ENCODE measurements at places on chromosomes 12 and 14. TPM values are rescaled to one million over a fixed set of nuclear protein-coding genes. Genes with fewer than 3 reads are reported as not detected.

GRCh38 chr14:105882626-105883025 is 356.2 kb downstream of the TMEM121 start:
- DNase-seq: no peak

GRCh38 chr12:44286336-44286735 is 450.5 kb downstream of the TMEM117 start:
- DNase-seq: peak; percentile 57

GRCh38 chr12:1473418-1473817 is 121.0 kb downstream of the FBXL14 start:
- peak; percentile 13 for DNase-seq

GRCh38 chr12:127716166-127716565 is 550.8 kb upstream of the TMEM132C start:
- DNase-seq: no peak

GRCh38 chr12:53499266-53500141 is at the start of gene MAP3K12:
TSS of gene MAP3K12 (minus strand) at chr12:53499458. CDS start at chr12:53487391, 12,067 bp downstream.
- DNase-seq: peak; percentile 85

GRCh38 chr12:69345742-69346141 is 2.4 kb upstream of the LYZ start:
- no peak for DNase-seq

DNA sequence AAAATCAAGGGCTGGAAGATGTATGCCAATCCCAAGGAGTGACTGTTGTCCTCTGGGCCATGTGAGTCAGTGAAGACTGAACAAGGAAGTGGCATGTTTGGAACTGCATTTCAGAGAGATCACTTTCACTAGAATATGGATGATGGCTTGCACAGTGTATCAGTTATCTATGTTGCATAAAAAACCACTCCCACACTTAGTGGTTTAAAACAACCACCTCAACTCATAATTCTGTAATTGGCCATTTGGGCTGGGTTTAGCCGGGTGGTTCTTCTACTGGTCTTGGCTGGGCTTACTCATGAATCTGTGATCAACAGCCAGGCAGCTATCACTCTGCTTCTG is 15.4 kb downstream of the BDKRB1 start:
- no peak for DNase-seq

Gene COL2A1
- not detected for total RNA-seq

Gene SYCP3
- not detected for total RNA-seq

Gene DIO3
- not detected for total RNA-seq

Gene RNU4-1
- not detected for total RNA-seq

Gene LALBA
- total RNA-seq: not detected

Measured in GM23248 (cell line).